ENCODE measurements at places on chromosomes 16 and 17. TPM values are rescaled to one million over a fixed set of nuclear protein-coding genes. Genes with fewer than 3 reads are reported as not detected.

GRCh38 chr16:73268366-73268993 is 220.6 kb upstream of the ZFHX3 start:
- no peak for DNase-seq

GRCh38 chr17:31580316-31580705 is 188.8 kb downstream of the RAB11FIP4 start:
- DNase-seq: no peak

The CD19 gene
- 0.66 TPM for total RNA-seq

GRCh38 chr16:73546341-73546845 is 498.5 kb upstream of the ZFHX3 start:
- no peak for DNase-seq

DNA sequence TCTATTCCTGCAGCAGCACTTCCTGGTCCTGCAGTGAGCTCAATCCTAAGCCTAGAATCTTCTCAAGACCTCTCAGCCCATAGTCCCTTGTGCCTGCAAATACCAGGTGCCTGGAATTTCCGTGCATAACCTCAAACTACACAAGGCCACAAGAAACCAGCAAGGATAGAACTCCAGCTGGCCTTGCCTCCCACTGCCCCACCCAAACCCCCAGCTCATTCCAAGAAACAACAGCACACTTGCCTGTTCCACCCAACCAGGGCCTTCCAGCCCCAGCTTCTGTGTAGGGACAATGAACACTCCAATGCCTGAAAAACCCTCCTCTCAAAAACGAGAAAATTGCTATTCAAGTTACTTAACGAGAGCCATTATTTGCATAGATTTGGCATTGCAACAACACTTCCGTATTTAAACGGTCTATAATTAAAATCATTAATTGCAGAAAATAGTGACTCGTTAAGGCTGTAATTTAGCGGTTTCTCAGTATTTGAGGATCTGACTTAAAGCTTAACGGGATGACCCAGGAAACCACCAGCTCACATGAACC is 147.0 kb downstream of the C16orf78 start:
- no peak for DNase-seq

- DNase-seq: no peak
Measured at GRCh38 chr17:16322636-16323035, 30.6 kb downstream of the CENPV start.

All from esophagus muscularis mucosa (tissue), 4 donors.